ENCODE measurements at places on chromosomes 7 and 10.
A peak's percentile ranks its signal among the peaks of the same experiment; 100 is the strongest.

DNA sequence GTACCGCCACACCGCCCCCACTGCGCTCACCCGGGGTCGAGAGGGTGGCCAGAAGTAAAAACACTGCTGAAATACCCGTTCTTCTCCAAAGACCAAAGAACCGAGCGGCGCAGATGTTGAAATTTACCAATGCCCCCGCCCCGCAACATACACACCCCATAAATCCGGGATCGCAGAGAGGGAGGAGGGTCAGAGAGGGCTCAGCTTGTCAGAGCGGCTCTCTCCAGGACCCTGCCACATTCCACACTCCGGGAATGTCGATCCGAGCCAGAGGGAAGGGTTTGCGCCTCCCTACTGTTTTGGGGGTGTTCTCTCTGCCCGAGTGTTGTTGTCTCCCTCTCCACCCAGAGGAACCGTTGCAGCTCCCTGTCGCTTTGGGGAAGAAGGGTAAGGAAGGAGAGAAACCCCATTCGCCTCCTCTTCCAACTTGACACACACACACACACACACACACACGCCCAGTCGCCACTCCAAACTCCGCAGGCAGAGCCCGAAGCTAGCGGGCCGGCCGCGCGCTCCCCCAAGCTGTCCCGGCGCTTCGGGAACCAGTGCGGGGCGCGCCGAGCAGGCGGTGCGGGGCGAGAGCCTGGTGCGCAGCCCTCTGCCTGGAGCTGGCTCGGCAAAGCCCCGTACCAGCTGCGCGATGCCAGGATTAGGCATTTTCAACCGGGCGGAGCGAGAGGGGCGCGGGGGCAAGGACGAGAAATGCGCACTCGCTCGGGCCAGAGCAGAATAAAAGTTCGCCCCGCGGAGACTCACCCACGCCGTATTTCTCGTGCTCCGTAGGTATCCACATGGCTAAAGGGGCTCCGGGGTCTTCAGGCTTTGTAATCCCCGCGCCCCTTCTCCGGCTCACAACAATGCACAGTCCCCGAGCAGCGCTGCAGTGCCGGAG is 609 bp downstream of the DOCK4 start:
- DNase-seq, result peak; percentile 65

GRCh38 chr10:29063806-29064644 is 224.8 kb upstream of the LYZL1 start:
- no peak for DNase-seq

DNA sequence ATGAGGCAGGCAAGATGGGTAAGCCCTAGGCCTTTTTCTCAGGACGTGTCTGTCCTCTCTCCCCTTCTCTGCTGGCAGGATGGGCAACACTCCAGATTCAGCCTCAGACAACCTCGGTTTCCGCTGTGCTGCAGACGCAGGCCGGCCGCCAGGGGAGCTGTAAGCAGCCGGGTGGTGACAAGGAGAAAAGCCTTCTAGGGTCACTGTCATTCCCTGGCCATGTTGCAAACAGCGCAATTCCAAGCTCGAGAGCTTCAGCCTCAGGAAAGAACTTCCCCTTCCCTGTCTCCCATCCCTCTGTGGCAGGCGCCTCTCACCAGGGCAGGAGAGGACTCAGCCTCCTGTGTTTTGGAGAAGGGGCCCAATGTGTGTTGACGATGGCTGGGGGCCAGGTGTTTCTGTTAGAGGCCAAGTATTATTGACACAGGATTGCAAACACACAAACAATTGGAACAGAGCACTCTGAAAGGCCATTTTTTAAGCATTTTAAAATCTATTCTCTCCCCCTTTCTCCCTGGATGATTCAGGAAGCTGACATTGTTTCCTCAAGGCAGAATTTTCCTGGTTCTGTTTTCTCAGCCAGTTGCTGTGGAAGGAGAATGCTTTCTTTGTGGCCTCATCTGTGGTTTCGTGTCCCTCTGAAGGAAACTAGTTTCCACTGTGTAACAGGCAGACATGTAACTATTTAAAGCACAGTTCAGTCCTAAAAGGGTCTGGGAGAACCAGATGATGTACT is 13.1 kb downstream of the PHKG1 start:
- DNase-seq, result peak; percentile 47

GRCh38 chr7:105316578-105317344 is 72.0 kb downstream of the SRPK2 start:
- DNase-seq, result peak; percentile 34

DNA sequence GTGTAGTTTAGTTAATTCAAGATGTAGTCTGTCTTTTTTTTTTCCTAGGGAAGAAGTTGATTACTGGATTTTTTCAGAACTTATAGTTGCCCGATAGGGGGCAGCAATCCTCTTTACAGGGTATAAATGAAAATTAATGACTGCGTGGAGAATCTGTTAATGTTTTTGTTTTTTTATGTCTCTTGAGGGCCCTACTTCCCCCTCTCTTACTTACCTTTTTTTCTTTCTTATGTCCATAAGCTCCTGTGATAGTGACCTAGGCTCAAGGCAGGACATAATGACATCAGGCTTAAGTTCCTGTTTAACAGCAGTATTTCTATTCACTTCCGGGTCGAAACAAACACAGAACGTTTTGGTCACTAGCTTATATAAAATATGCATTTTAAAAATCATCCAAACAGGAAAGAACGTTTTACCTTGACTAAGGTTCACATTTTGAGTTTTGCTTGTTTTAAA is 18.8 kb downstream of the CDC123 start:
- DNase-seq, result peak; percentile 74

DNA sequence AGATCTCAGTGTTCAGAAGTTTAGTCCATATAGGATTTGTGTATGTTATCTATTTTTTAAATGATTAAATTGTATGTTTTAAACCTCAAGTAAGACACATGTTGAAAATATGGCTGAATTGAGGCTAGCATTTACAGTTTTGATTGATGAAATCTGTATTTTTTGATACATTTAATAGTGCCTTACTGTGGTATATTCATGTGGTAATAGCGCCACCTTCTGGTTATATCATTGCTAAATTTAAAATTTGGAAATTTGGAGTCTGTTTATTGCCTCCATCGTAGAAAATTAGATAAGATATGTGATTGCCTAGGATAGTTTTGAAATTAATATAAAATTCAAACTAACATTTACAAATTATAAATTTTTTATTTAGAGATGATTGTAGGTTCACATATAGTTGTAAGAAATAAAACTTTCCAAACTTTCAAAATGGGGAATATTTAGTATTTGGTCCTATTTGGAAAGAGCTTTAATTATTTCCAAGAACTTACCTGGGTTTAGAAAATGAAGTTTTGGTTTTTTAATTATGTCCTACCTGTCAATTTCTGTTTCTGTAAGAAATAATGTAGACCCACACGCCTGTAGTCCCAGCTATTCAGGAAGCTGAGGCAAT is 19.1 kb upstream of the ARMS2 start:
- DNase-seq, result peak; percentile 16

All from NCI-H146 (cell line).